ENCODE measurements at places on chromosomes 5 and 9.

DNA sequence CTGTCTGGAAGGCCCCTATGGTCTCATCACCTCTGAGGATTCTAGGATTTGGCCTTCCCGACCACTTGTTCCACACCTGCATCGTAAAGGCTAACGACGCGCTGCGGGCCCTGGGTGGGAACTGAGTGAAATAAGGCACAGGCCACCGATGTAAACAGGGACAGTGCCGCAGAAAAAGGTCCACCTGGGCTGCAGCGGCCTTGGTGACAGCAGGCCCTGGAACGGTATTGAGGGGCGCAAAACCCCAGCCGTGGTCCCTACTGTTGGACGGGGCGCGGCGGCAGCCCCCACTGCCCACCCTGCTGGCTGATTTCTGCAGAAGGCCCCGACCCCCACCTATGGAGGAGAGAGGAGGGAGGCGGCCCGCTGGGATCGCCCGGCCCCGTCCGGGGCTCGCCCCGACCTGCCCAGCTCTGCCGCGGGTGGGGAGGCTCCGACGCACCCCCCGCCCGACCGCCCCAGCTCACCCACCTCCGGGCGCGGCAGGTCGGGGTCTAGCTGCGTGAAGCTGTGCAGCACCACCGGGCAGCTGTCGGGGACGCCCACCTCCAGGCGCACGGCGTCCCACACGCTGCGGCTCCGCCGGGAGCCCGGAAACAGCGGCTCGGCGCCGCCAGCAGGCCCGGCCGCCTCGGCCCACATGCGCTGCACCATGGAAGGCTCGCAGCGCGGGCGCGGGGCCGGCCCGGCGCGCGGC is 391 bp downstream of the RALGDS start:
- DNase-seq = no peak

DNA sequence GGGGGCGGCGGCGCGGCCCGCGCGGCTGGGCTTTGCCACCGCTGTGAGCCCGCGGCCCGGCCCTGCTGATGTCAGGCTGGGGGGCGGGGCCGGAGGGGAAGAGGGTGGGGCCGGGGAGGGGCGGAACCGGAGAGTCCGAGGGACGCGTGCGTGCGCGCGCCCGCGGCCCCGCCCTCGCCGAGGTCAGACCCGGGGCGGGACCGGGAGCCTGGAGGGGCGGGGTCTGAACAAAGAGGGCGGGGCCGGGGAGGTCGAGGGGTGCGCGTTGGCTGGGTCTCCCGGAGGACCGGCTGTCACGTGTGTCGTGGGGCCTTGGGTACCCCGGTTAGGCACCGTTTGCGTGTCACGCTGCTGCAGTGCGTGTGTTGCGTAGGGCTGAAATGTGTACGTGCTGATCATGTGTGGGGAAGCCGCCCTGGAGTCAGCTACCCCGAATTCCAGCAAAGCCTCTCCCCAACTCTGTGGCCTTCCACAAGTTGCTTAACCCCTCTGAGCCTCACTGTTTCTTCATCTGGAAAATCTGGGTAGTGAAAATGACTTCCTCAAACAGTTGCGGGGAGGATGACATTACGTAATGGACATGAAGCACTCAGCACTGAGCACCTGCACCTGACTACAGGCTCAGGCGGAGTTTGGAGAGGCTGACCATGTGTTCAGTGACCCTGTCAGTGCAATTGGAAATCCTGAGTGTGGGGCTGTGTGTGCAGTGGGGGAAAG is at the start of gene RALGDS:
TSS of gene RALGDS (minus strand) at position 43 of the 717 bp plus-strand sequence. CDS start 86 bp downstream, outside the sequence.
- peak; percentile 87 for DNase-seq

GRCh38 chr5:38453506-38453905 is 102.9 kb downstream of the LIFR start:
- DNase-seq = no peak

DNA sequence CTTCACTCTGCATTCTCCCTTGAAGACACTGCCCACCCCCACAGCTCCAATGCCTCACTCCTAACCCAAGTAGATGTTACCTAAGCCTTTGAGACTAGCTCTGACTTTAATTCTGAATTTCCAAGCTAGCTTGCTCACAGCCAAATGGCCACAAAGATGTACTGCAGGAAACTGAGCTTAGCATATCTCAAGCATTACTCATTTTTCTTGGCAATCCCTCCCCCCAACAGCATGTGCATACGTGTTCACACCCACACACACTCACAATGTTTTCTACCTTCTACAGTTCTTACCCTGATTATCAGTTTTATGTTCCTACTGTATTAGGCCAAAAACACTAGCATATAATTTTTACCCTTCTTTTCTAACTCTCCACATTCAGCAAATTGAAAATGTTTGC is 13.7 kb upstream of the GRIA1 start:
- peak; percentile 7 for DNase-seq

DNA sequence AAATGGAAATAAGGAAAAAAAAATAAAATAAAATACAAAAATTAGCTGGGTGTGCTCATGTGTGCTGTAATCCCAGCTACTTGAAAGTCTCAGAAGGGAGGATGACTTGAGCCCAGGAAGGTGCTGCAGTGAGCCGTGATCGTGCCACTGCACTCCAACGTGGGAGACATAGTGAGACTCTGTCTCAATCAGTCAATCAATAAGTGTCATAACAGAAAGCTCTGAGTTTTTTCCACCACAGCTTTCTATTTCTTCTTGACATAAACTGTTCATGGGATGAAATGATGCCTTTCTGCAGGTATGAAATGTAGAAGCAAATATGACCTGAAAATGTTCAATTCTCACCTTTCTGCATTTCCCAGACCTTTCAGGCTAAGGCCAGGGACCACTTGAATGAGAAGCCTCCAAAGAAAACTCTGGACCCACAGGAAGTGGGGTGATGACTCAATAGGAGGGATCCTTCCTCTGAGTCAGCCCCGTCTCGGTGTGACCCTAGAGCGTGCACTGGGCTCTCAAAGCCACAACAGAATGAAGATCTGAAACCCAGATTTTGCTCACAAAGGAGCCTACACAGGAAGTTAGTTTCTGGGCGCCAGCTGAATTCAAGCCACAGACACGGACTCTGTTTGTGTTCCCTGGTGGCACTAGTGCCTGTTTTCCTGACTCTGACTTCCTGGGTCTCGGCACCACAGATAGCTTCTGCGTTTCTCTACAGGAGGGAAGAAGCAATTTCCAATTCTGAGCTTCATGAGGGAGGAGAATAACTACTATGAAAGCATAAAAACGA is 62.0 kb downstream of the ANKH start:
- DNase-seq = peak; percentile 46

- DNase-seq = peak; percentile 29
Observed at GRCh38 chr5:59133764-59134261, 550.9 kb downstream of the RAB3C start.

DNA sequence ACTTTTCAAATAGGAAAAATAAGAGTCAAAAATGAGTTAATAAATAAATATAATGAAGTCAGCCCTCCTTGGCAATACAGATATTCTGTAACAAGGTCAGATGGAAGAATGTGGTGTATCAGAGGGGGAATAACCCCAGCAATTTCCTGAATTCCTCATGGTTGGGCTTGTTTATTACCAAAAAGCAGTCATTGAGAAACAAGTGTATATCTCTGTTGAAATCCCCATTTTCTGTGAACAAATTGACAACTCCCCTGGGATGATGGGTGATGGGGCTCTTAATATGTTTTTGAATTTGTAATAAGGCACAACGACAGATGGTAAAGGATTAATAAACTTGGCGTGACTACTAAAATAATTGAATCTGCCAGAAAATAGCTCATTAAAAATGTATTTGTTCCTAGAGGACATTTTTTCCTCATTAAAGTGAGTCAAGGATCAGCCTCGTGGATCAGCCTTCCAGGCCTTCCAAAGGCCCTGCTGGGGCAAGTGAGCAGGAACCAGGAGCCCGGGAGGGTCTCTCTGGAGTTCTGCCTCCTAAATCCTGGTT is 34.2 kb downstream of the THBS4 start:
- no peak for DNase-seq

DNA sequence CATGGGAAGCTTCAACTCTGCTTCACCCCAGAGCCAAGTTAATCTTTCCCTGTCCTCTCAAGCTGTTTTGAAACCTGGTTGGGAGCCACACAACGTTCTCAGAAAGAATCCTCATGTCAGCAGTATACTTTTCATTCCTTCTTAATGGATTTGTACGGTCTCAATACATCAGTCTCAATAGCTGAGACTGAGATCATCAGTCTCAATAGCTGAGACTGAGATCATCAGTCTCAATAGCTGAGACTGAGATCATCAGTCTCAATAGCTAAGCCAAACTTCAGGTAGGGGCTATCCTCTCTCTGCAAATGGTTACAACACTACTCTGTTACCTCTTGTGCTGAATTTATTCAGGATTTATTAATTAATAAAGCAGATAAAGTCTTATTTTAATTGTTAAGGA is 1317.4 kb upstream of the CDH9 start:
- DNase-seq = no peak

DNA sequence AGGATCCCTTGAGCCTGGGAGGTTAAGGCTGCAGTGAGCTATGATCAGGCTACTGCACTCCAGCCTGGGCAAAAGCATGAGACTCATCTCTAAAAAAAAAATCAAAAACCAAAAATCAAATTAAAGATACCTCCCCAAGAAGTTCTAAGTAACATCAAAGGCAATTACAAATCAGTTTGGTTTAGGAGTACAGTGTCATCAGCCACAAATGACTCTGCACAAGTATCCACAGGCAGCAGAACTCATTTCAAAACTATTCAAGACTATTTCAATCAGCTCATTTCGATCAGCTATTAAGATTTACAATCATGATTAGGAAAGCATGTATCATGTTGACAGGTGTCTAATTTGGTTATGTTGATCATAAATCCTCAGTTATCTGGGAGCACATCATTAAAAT is 19.1 kb downstream of the TRMO start:
- DNase-seq = no peak

DNA sequence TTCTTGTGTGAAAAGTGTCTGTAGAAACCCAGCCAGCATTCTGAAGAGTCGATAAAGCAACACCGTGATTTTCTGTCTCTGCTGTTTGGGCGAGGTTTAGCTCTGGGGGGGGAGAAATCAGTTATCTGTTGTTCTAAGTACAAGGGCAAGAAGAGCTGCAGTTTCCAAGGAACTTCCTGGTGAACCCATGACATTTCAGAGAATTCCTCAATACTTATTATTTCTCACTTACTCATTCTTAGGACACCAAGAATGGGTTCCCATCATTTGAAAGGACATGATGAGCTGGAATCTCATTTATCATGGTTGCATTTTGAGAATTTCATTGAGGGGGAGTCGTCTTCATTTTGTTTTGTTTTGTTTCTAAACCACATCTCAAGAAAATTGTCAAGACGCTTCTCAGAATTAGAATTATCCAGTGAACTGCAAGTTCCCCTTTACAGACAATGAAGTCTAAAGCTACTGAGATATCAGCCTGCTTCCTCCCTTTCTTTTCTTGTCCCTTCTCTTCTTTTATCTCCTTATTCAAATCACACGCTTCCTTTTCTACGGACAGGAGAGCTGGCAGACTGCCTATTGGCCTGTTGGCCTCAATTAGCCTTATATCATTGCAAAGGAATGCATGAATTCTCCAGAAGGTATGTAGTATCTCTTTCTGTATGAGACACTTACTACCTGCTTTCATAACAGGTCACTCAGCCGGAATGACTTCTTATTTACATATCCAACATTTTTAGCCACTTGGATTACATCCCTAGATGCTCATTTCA is 53.7 kb downstream of the ZNF462 start:
- peak; percentile 84 for DNase-seq

- no peak for DNase-seq
Observed at GRCh38 chr9:133754187-133754586, 16.0 kb upstream of the SARDH start.

- DNase-seq = no peak
Observed at GRCh38 chr5:44454002-44454401, 64.8 kb upstream of the FGF10 start.

DNA sequence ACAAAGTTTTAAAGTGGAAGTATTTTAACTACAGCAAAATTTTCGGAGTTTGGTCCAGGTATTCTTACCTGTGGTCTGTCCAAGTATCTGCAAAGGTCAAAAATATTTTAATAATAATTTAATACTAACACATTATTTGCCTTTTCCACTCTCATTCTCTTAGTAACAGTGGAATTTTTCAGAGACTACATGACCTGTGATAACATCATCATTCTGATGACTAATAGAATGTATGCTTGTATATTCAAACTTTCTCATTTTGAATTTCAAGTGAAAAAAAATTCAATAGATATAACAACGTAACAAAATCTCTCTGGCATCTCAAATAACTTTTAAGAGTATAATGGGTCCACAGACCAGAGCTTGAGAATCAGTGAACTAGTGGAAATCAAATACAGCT is 78.3 kb downstream of the FBXL17 start:
- DNase-seq = no peak

DNA sequence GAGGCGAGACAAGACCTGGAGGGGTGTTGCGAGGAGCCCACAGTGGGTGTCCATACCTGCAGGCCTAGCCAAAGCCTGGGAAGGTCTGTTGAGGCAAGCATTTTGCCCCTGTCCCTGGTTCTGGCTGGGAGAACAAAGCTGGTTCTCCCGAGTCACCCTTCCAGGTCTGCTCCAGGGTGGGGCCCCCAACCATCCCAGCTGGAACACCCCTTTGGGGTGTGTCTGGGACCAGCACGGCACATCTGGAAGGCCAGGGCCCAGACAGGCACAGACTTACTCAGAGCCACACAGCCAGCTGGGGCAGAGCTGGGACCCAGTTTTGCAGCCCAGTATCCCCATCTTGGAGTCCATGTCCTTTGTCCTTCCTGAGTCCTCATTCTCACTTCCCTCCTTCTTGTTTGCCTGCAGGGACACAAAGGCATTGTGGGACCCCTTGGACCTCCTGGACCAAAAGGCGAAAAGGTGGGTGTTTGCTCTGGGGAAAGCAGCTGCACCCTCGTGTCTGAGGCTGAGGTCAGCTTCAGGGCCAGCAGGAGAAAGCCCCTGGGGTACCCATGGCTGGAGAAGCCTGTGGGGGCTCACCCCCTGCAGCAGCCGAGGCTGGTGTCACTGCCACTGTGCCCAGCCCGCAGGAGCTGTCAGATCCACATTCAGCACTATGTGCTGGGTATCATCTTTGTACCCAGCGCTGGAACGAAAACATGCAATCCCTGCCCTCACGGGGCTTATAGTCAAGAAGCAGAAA is 38.4 kb upstream of the ORM1 start:
- DNase-seq = no peak

- DNase-seq = no peak
Observed at GRCh38 chr5:136525597-136525996, 160.3 kb upstream of the TRPC7 start.

DNA sequence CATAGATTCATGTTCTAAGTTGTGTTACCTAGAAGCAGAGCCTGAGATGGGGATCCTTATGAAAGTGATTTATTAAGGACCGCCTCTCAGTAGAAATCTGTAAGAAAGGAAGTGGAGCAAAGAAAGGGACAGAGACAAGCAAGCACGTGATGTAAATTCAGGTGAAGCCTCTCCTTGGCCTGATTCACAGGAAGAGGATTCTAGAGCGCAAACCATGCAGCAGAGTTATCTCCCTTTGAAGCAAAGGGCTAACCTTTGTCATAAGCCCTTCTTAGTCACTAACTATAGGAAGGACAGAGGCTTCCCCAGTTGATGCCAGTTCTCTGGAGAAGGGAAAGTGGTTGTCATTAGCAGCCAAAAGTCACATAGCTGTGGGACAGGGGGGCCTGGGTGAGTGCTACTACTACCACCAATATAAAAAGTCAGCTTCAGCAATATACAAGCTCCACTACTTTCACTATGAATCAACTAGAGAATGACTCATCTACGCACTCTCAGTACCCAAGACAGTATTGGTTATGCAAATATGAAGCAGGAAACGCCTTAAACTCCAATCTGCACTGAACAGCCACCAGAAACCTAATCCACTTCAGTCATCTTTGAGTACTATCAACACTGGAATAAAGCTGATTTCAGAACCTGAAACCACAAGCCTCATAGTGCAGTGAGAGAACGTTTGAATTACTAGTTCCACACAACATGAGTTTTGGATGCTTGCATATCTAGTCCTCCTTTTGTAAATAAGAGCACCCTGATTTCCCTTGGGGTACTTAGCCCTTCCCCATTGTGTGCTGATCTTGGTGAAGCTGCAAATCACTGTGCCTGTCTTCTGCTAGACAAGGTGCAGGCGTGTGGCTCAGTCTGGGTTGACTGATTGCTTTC is 162.7 kb downstream of the ZNF608 start:
- peak; percentile 70 for DNase-seq

Data from LoVo (cell line).